Endothelial cell (in vitro differentiated cells): ENCODE measurements at places on chromosomes 3 and 15.

- no peak overlapping the region for H3K27ac ChIP-seq
- H3K4me3 ChIP-seq: no peak overlapping the region
- no peak for DNase-seq
- H3K27me3 ChIP-seq: no peaks in the 10 kb centered on the region
- H3K4me1 ChIP-seq: no peaks in the 10 kb centered on the region
- no peaks in the 10 kb centered on the region for H3K36me3 ChIP-seq
Measured at GRCh38 chr3:76132154-76132470, 346.8 kb upstream of the ZNF717 start.

GRCh38 chr3:184889312-184889904 is 77.4 kb downstream of the VPS8 start:
- H3K4me1 ChIP-seq: peaks cover 7% of the 10 kb centered on the region
- no peak overlapping the region for H3K27ac ChIP-seq
- no peak for DNase-seq
- peaks cover under 1% of the 10 kb centered on the region for H3K36me3 ChIP-seq

GRCh38 chr15:29704950-29705597 is 117.2 kb downstream of the TJP1 start:
- H3K36me3 ChIP-seq: peaks cover 74% of the 10 kb centered on the region
- H3K4me1 ChIP-seq: no peaks in the 10 kb centered on the region
- H3K4me3 ChIP-seq: peak overlapping the region; percentile 67
- no peak overlapping the region for H3K27ac ChIP-seq
- H3K27me3 ChIP-seq: peaks cover 13% of the 10 kb centered on the region
- DNase-seq: no peak

DNA sequence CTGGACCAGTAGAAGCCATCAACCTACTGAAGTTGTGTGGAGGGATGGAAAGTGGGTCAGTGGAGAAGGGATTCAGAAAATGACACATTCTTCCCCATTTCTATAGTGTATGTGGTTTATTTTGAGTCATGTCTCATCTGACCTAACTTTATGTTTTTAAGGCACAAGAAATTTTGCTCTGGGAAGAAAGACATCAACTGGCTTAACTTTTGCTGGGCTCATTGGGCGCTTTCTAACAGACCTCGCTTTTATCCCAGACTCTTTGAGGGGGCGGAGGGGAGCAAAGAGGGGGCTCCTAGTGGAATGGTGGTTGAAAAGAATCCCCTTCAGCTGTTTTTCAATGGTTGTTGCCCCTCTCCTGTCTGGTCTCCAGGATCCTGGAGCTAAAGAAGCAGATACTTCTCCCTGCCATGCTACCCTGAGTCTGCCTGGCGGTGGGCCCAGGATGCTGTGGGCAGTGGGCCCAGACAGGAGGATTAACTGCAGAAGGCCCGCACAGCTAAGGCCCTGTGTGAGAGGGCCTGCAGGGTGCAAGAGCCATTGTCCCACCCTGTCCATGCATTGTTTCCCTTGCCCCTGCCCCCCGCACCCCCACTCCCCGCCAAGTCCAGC is 14.5 kb downstream of the CSRNP1 start:
- no peak overlapping the region for H3K27ac ChIP-seq
- no peak for DNase-seq

- DNase-seq: peak; percentile 26
- no peaks in the 10 kb centered on the region for H3K4me1 ChIP-seq
- no peak overlapping the region for H3K4me3 ChIP-seq
- H3K36me3 ChIP-seq: no peaks in the 10 kb centered on the region
Measured at GRCh38 chr15:86915811-86916331, 836.2 kb downstream of the AGBL1 start.
